T follicular helper cell (primary cell): ENCODE measurements at places on chromosomes 16 and 17.
A peak's percentile ranks its signal among the peaks of the same experiment; 100 is the strongest.

- DNase-seq, result no peak
These were observed 12.1 kb upstream of the CD300LD start for GRCh38 chr17:74604200-74604599.

DNA sequence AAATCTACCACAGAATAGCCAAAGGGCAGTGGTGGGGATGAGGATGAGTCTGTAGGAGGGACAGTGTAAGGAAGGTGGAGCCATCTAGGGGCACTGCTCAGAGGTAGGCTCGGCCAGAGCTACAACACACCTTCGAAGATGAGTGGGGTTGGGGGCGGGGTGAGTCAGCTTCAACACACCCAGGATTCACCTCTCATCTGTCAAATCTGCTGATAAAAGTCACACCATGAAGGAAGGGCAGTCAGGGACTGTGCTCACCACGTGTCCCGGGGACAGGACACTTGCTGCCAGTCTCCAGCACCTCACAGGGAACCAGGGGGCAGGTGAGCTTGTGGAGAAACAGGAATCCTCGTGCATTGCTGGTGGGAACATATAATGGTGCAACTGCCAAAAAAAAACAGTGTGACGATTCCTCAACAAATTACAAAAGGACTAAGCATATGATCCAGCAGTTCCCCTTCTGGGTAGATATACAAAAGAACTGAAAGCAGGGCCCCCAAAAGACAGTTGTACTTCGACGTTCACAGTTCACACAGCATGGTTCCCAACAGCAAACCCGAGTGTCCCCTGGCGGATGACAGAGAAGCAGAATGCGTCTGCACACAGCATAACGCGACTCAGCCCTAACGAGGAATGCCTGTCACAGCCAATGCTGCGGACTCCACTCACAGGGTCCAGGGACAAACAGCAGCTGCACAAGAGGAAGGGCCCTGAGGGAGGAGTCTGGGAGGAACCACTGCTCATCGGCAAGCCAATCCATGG, 133.1 kb downstream of the ANKRD11 start:
- no peak for DNase-seq

- DNase-seq, result no peak
These were observed 11.4 kb upstream of the TMEM238L start for GRCh38 chr17:10815319-10815718.

DNA sequence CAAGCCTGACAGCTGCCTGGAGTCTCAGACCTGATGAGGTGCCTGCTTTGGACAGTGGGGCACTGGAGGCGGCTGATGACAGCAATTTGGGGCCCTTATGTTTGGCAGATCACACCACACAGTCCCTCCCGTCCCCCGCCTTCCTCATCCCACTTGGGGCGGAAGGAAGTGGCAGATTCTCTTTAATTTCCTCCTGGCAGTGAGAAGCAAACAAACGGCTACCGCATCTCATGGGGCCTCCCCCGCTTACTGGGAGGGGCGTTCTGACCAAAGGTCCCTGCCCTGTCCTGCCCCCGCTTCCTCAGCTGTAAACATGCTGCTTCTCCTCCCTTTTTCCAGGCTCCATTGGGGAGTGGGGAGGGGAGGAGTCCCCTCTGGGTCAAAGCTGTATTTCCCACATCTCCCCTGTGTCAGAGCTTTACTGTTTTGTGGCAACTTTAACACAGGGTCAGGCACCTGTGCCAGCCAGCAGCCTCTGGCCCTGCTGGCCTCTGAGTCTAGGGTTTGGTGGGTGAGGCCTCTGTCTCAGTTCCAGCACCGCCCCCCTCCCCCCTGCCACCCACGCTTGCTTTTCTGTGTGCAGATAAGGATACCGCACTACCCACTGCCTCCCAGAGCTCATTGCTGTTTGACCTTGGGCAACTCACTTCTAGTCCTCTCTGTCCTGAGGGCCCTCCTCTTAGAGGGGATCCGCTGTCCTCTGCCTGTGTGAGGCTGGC, 5.4 kb upstream of the NFATC3 start:
- peak; percentile 36 for DNase-seq

DNA sequence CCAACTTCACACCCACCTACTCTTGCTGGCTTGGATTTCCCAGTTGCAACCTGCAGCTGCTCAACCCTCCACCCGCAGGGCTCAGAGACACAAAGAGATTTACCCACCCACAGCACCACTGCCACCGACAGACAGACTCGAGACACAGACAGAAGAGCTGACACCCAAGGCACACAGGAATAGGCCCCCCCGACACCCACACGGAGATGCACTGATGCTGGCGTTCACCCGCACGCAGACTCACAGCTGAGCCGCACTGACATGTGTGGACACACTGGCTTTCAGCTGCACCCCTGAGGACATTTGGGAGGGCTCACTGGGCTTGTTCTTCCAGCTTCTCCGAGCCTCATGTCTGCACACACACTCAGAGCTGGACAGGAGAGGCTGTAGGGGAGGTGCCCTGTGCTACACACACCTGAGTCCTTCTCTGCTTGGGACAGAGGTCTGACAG, 8.2 kb downstream of the STX1B start:
- no peak for DNase-seq

- DNase-seq, result no peak
These were observed 3.0 kb downstream of the SECTM1 start for GRCh38 chr17:82330322-82331239.

GRCh38 chr16:22120440-22120839, 28.1 kb downstream of the VWA3A start:
- no peak for DNase-seq

DNA sequence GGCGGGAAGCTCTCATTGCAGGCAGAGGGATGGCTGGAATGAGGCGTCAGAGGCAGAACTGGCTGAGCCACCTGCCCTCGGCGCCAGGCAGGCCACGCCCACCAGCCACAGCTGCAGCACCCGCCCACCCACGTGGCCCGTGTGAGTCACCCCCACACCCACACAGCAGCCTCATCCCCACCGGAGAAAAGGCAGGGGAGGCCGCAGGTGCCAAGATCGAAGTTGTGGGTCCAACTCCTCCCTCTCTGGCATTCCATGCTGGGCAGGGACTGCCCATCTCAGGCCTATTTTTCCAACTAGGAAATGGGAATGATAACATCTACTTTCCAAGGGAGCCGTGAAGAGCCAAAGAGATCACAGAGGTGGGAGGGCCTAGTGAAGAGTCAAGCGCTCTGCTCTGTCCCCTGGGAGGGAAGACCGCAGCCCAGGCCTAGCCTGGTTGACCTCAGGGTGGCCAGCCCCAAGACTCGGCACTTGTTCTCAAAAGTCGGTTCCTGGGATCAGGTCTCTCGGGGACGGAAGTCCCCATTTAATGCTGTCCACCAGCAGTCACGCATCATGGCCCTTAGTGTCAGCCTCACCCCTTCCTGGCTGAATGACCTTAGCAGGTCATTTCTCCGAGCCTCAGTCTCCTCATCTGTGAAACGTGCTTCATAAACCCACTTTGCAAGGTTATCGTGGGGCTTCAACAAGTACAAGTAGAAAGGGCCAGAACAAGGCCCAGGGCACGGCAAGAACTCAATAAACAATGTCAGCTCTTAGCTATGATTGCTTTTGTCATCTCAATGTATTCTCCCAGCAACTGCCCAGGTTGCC, at the start of gene TRPV3:
Gene TRPV3, minus strand, starts transcription at position 45 of the 816 bp plus-strand sequence. CDS start 2,962 bp downstream, outside the sequence.
- DNase-seq, result peak; percentile 57

GRCh38 chr17:28226563-28227315, 92.3 kb upstream of the TMEM97 start:
- no peak for DNase-seq

GRCh38 chr17:44925731-44926697, 10.7 kb upstream of the GFAP start:
- DNase-seq, result no peak

- DNase-seq, result no peak
These were observed 110.6 kb downstream of the ZFHX3 start for GRCh38 chr16:72937360-72937759.

GRCh38 chr17:71709271-71709890, 411.4 kb upstream of the SOX9 start:
- DNase-seq, result no peak

- no peak for DNase-seq
These were observed 21.4 kb downstream of the MPRIP start for GRCh38 chr17:17063546-17064122.

GRCh38 chr16:10624527-10624926, 44.1 kb upstream of the EMP2 start:
- DNase-seq, result no peak

GRCh38 chr17:79033741-79034501, 10.0 kb downstream of the C1QTNF1 start:
- DNase-seq, result no peak

DNA sequence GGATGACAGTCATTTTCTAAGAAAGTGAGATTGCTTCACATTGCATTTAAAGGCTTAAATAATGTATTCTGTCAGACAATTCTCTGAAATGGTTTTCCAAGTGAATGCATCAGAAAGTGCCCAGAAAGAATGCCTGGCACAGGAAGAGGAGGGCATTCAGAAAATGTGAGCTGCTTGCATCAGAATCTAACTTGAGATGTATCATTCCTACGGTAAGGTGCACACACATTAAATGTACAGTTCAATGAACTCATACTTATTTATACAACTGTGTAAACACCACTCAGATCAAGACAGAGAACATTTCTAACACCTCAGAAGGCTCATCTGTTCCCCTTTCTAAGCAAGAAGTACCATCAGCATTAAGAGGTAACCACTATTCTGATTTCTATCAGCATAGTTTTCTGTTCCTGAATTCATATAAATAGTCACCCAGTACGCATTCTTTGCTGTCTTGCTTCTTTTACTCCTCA, 638.0 kb downstream of the MAF start:
- no peak for DNase-seq

- no peak for DNase-seq
These were observed 1.5 kb downstream of the PITPNM3 start for GRCh38 chr17:6554871-6555330.

DNA sequence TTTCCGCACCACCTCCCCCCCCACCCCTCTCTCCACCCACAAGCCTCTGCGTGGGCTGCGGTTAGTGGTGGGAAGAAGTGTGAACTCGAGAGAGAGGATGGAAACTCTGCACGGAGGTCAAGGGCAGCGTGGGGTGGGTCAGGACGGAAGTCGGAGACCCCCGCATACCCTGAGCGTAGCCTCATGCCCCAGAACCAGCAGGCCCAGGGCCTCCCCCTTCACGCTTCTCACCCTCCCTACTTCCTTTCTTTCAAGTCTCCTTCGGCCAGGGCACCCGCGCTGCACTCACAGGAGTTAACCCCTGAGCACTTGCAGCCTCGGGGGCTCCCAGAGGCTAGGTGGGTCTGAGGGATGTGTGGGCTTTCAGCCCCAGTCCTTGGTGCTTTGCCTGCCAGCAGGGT, 9.2 kb downstream of the TBKBP1 start:
- DNase-seq, result no peak

GRCh38 chr17:42917236-42917603, 16.6 kb downstream of the G6PC1 start:
- no peak for DNase-seq

DNA sequence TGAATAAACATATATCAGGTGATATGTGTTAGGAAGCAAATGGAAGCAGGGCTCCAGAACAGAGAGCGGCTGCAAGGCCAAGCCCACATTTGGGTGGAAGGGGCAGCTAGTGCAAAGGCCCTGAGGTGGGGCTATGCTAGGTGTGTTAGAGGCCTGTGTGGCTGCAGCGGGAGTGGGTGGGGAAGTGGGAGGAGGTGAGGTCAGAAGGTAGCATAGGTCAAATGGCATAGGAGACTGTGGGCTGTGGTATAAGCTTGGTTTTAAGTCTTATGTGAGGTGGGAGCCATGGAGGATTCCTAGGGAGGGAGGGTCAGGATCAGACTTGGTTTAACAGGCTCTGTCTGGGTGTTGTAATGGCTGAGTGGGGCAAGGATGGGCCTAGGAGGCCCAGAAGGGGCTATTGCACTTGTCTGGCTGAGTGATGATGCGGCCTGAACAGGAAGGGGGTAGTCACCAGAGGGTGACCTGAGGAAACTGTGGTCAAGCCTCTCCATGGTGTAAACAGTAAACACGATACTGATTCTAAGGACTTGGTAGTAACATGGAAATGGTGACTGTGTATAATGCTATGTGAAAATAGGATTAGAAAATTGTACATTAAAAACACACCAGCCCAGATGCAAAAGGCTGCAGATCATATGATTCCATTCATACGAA, 31.1 kb downstream of the RAI1 start:
- no peak for DNase-seq

GRCh38 chr17:64780096-64781013, 118.2 kb upstream of the SMURF2 start:
- DNase-seq, result peak; percentile 68

- no peak for DNase-seq
These were observed 238.7 kb downstream of the HAPSTR1 start for GRCh38 chr16:9330095-9330494.
